ENCODE measurements at places on chromosomes 7 and 10.

DNA sequence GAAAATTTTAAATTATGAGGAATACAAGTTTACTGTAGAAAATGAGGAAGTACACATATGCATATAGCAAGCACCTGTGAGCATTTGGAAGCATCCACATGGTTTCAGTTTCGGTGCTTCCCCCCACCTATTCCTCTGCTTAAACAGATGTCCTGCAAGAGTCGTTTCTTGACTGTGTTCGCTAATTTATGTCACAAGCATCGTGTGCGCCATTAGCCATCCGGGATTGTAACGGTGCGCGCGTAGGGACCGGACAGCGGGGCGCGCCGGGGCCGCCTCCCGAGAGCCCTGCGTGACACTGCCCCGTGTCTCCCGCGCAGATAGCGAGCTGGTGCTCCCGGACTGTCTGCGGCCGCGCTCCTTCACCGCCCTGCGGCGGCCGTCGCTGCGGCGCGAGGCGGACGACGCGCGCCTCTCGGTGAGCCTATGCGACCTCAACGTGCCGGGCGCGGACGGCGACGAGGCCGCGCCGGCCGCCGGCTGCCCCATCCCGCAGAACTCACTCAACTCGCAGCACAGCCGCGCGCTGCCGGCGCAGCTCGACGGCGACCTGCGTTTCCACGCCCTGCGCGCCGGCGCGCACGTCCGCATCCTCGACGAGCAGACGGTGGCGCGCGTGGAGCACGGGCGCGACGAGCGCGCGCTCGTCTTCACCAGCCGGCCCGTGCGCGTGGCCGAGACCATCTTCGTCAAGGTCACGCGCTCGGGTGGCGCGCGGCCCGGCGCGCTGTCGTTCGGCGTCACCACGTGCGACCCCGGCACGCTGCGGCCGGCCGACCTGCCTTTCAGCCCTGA is 90.9 kb downstream of the NEURL1 start:
- DNase-seq: peak; percentile 39

DNA sequence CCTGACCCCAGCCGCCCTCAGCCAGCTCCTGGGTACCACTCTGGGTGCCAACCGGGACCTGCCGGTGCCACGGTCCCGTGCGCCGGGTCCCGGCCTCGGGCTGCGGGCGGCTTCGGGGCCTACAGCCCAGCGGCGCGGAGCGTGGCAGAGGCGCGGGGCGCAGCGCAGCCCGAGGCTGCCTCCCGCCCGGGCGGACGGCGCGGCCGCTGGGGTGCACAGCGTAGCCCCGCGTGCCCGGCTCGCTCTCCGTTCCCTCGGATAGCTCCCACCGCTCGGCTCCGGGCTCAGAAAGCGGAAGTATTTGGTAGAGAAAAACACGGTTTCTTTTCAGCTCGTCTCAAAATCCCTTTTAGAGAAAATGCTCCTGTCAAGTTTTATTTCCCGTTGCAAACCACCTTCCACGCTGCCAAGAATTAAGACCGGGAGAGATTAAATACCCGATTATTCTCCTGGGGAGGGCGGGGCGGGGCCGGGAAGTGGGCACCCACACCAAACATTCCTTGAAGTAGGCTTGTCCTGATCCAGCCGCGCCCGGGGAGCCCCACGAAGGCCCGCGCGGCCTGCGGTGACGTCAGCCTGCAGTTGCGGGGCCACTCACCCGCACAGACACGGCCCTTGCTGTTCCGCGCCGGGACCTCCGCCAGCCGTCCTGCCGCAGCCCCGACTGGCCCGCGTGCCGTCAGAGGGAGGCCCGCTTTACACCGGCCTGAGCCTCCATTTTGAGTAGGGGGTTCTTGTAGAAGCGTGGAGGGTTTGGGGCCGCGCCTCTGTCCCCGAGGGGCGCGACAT is 7.2 kb downstream of the HOXA13 start:
- DNase-seq: no peak

DNA sequence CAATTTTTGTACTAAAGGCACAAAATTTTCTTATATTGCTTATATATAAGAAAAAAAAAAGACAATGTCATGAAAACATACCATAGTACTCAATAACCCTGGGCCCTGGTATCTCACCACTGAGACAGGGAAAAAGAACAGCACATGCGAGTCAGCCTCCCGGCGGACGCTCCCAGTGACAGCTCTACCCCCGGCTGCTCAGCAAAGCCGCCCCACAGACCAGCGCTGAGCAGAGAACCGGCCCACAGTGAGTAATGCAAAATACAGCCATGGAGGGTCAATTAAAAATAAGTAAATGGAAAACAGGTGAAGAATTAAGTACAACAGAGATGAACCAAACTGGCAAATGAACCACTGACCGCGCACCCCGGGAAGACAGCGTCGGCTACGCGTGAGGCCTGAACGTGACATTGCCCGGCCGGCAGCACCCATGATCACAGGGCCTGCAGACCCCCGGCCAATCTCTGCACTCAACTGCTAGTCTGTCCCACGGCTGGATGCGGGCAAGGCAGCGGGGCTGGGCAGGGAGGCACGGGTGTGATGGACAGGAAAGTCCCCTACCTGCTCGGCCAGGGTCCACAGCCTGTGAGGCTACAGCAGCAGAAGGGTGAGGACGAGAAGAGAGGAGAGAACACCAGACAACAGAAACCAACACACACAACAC is 175.9 kb downstream of the ZMYND11 start:
- no peak for DNase-seq

DNA sequence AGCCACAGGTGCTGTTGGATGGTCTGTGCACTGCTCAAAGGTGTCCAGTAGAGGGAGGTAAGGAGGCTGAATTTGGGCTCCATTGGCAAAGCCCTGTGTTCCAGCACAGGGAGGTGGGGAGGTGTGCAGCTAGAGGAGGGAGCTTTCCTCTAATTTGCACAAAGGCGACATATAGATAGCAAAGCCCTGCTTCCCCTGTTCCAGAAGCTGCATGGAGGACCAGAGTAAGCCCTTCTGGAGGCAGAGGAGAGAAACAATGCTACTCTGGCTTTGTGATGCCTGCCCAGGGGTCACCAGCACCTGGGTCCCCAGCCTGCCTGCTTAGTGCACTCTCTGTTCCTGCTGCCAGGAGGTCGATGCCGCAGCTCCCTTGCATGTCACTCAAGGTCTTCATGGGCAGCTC is 3.4 kb upstream of the ARHGAP22 start:
- no peak for DNase-seq

GRCh38 chr7:231858-232246 is 39.5 kb downstream of the FAM20C start:
- DNase-seq: no peak

GRCh38 chr7:40199076-40199802 is 64.4 kb downstream of the SUGCT start:
- no peak for DNase-seq

DNA sequence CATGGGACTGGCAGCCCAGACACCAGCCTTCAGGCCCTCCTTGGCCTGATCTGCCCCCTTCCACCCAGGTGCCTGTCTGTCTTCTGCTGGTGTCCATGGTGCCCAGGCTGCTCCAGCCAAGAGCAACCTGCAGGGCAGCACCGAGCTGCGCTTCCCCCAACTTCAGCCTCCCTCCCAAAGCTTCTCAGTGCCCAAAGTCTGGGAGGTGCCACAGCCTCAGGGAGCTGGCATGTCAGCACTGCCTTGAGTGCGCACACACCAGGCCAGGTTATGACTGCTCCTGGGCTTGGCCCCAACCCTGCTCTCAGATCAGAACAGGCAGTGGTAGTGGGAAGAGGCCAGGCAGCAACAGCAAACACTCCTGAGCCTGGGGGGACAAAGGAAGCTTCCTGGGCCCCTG is 304.6 kb upstream of the NRG3 start:
- no peak for DNase-seq

- no peak for DNase-seq
Observed at GRCh38 chr7:28977881-28978280, 19.8 kb upstream of the TRIL start.

Measured in stimulated activated CD8-positive, alpha-beta memory T cell treated with anti-CD3 and anti-CD28 coated beads, Interleukin-7, amount 100 ng/mL, for 1 hour (primary cell).